CD8-positive, alpha-beta memory T cell (primary cell): ENCODE measurements at places on chromosomes 5 and 9. TPM values are rescaled to one million over a fixed set of nuclear protein-coding genes. Genes with fewer than 3 reads are reported as not detected.
A peak's percentile ranks its signal among the peaks of the same experiment; 100 is the strongest.

LCN1 gene
- not detected for total RNA-seq

TAF11L10 gene
- not detected for total RNA-seq

CCL27 gene
- 0.39 TPM for total RNA-seq

DNA sequence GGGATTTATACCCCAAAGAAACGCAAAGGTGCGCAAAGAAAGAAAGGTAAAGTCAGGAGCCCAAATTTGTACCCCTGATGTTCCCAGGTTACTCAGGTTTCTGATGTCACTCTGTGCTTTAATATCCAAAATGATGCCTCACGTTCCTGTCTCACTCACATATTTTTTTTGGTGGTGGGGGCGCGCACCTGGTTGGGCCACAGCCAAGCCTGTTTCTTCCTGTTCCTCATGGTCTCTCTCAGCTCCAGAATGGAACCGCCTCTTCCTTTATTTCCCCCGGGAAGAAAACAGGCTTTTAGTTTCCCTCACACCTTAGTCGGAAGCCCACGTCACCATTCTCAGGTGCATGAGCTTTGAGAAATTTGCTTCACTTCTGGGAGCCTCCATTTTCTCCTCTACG is 118.3 kb upstream of the BOD1 start:
- H3K4me1 ChIP-seq: no peaks in the 10 kb centered on the region
- H3K27me3 ChIP-seq: no peaks in the 10 kb centered on the region
- H3K27ac ChIP-seq: no peak overlapping the region
- no peaks in the 10 kb centered on the region for H3K36me3 ChIP-seq
- DNase-seq: no peak

DNA sequence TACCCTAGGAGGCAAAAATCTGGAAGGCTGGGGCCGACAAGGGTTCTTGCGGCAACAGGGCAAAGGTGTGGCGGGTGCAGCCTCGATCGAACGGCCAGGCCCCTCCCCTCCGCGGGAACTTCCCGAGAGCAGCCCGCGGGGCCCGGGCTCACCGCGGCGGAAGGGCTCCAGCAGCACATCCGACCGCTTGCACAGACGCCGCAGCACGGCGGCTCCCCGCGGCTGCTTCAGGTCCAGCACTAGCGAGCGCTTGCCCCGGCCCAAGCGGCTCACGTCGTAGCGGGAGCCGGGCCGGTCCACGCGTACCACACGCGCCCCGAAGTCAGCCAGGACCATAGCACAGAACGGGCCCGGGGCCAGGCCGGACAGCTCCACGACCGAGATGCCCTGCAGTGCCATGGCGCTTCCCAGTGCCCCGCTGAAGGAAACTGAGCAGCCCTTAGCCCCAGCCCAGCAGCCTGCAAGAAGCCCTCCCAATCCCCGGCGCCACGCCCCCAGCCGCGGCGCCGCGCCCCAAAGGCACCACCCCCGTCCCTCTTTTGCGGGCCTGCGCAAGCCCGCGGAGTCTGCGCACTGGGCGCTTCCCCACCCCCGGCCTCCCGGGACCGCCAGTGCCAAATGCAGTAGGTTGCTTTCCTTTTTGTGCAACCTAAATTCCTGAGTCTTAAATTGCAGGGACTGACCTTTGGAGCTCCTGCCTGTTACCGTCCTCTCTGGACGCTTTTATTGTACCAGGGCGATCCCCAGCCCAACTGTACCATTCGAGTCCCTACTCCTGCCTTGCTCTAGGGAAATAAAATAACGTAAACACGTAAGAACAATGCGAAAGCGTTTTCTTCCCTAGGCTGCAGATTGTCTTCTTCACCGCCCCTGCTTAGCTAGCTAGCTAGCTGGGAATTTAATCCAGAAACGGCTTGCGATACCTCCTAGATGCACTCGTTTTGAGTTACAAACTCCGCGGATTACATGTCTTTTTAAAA is at the start of gene AMACR:
Gene AMACR (minus strand): TSS at position 430 of the 980 bp plus-strand sequence. CDS start 31 bp downstream, at position 399.
- H3K36me3 ChIP-seq: peaks cover 10% of the 10 kb centered on the region
- peak within 1 kb of the TSS; percentile 98 for H3K4me3 ChIP-seq
- H3K27me3 ChIP-seq: no peaks in the 10 kb centered on the region
- peak; percentile 88 for DNase-seq
- peaks cover 13% of the 10 kb centered on the region for H3K4me1 ChIP-seq

DNA sequence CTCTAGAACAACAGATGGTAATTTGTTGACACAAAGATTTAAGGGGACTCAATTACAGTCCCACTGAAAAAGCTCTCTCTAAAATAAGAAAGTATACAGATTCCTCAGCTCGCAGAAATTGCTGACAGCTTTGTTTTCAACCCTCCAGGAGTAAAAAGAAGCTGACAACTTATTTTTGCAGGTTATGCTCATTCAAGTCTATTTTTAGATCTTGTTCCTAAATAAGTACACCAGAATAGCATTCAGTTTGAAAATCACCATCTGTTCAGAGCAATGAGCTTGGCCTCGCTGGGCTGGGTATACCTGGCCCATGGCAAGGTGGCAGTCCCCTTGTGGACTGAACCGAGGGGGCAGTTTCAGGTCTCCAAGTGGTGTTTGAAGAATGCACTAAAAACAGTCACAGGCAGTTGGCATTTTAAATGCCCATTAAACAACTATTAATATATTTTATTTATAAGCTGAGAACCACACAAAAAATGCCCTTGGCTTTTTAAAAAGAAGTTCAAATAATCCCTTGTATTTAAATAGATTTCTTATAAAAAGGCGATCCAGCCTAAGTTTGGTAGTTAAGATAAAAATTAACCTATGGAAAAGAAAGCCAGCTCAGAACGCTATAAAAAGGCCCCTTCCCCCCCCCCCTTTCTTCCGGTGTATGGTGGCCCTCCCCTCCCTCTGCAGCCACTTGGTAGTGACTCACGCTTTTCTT is 169.2 kb downstream of the AUH start:
- peak overlapping the region; percentile 74 for H3K4me3 ChIP-seq
- no peaks in the 10 kb centered on the region for H3K36me3 ChIP-seq
- H3K27me3 ChIP-seq: no peaks in the 10 kb centered on the region
- peaks cover 30% of the 10 kb centered on the region for H3K4me1 ChIP-seq
- DNase-seq: no peak
- peak overlapping the region; percentile 82 for H3K27ac ChIP-seq

DNA sequence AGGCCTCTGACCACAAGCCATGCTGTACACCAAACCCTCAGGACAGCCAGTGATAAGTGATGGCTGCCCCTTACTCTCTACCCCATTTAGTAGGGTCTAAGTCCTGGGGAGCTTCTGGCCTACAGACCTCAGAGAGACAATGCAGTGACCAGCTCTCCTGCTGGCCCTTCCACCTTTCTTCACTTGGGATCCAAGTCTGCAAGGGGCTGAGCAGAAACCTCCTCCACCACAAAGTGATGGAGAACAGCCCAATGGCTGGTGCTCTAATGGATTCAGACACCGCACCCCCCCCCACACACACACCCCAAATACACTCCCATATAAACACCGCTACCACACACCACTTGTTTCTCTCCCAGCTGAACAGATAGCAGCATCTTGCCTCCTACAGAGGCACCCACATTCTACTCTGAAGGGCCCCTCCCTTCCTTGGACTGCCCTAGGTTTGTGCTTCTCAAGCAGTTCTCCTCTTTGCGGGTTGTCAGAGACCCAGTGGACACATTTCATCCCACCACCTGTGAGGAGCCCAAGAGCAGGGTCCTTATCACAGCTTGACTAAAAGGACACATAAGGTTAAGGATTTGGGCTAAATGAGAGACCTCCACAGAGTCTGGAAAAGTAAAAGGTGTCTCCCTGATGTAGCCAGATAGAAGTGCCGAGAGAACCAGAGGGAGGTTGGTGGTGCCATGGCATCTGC is 1.3 kb upstream of the PDLIM4 start:
- H3K27ac ChIP-seq: no peak overlapping the region
- H3K27me3 ChIP-seq: no peaks in the 10 kb centered on the region
- H3K4me3 ChIP-seq: no peak overlapping the region
- H3K4me1 ChIP-seq: no peaks in the 10 kb centered on the region

DNA sequence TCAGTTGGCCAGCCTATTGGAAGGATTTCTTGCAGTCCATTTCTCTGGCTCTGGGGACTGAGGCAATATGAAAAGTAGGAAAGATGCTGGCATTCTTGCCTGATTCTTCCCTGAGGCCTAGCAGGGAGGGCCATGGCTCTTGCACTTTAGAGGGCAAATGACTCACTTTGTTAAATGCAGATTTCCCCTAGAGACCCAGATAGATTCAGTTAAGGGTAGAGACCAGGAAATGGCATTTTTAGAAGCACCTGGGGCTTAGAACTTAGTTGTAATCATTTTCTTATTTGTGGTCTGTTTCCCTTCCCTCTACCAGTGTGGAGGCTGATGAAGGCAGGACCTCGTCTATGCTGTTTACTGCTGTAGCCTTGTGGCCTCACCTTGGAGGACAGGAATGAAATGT is 112.8 kb upstream of the NR3C1 start:
- no peak overlapping the region for H3K4me3 ChIP-seq
- H3K27ac ChIP-seq: no peak overlapping the region
- DNase-seq: no peak
- no peaks in the 10 kb centered on the region for H3K36me3 ChIP-seq

- no peak overlapping the region for H3K27ac ChIP-seq
- H3K4me3 ChIP-seq: no peak overlapping the region
- H3K36me3 ChIP-seq: no peaks in the 10 kb centered on the region
- no peaks in the 10 kb centered on the region for H3K27me3 ChIP-seq
- H3K4me1 ChIP-seq: no peaks in the 10 kb centered on the region
These were observed 199.6 kb downstream of the ERCC6L2 start for GRCh38 chr9:96075111-96075510.

- H3K4me1 ChIP-seq: no peaks in the 10 kb centered on the region
- no peak overlapping the region for H3K4me3 ChIP-seq
- H3K27ac ChIP-seq: no peak overlapping the region
- no peaks in the 10 kb centered on the region for H3K36me3 ChIP-seq
These were observed 103.8 kb upstream of the LIFR start for GRCh38 chr5:38660194-38660668.

KCNMB1 gene
- total RNA-seq: not detected

DNA sequence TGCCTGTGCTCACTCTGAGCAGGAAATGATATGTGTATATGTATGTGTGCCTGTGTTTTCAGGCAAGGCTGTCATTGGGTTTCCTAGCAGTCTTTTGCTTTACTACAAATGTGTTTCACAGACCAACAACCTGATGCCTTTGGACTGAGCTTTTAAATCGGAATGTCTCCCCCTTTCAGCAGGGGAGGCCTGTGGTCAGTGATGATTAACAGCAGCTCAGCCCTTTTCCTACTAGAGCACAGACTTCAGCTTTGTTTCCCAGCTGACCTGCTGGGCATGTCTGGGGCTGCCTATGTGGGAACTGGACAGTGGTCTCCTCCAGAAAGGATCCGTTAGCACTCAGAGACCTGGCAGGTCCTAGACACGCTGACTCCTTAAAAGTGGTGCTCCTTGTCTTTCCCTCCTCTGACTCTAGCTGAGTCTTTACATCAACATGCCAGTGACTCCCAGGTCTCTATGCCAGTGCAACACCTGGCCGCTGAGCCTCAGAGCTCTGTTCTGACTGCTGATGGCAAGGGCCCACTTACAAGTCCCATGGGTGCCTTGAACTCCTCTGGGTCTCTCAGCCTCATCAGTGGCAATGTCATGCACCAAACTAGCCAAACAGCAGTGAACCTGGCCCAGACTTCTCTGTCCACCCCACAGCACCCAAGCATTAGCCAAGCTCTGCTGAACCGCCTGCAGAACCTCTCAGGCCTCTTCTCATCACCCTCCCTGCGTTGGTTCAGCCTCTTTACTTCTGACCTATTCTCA is 7.7 kb downstream of the MACROH2A1 start:
- no peaks in the 10 kb centered on the region for H3K27me3 ChIP-seq
- H3K36me3 ChIP-seq: peaks cover 11% of the 10 kb centered on the region
- no peak overlapping the region for H3K4me3 ChIP-seq
- no peak for DNase-seq

- H3K36me3 ChIP-seq: no peaks in the 10 kb centered on the region
- no peak overlapping the region for H3K4me3 ChIP-seq
- H3K4me1 ChIP-seq: peaks cover 25% of the 10 kb centered on the region
- no peak overlapping the region for H3K27ac ChIP-seq
These were observed 5.5 kb downstream of the KDM4C start for GRCh38 chr9:6763244-6763643.

DNA sequence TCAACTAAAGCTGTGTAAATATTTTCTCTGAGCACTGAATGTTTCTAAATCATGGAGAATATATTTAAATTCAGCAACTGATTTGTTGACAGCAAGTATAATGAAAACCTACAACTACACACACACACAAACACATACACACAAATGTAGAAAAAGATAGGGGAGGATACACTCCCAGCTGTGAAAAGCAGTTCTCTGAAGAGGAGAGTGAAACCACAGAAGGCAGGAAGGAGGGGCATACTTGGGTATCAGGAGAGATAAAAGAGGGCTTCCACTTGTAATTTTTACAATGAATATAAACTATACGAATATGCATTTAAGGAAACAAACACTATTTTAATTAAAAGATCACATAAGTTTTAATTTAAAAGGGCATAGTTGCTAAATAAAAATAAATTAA is 227.8 kb upstream of the SLC24A2 start:
- H3K4me3 ChIP-seq: no peak overlapping the region
- peaks cover 17% of the 10 kb centered on the region for H3K4me1 ChIP-seq
- no peaks in the 10 kb centered on the region for H3K27me3 ChIP-seq

DNA sequence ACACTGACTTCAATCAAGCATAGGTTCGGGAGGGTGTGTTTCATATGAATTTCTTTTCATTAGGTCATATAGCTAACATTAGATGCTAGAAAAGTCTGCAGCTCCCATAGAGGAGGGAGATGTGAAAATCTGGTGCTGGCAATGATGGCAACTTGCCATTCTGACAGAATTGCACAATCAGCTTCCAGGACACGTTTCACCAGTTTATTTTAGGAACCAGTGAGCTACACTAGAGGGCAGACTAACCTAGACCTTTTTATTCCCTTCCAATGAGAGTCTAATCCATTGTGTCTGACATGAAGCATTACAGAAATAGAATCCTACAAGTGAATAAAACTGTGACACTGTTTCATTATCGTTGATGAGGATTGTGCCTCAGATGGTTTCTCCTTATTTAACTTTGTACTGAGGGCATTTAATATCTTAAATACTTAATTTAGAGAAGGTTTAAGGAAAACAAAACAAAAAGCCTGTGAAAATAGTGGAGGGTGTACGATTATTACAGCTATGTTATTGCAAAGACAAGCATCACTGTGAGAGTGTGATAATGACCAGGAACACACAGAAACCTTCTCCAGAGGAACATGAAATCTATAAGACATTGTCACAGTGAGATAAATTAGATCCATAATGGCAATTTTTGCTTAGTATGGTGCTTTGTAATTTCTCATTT is 363.3 kb upstream of the RPS23 start:
- H3K4me1 ChIP-seq: no peaks in the 10 kb centered on the region
- H3K4me3 ChIP-seq: no peak overlapping the region
- no peak for DNase-seq
- no peak overlapping the region for H3K27ac ChIP-seq
- no peaks in the 10 kb centered on the region for H3K36me3 ChIP-seq

- H3K4me3 ChIP-seq: no peak overlapping the region
- no peaks in the 10 kb centered on the region for H3K4me1 ChIP-seq
- no peak overlapping the region for H3K27ac ChIP-seq
- DNase-seq: no peak
- H3K27me3 ChIP-seq: no peaks in the 10 kb centered on the region
These were observed 631.5 kb downstream of the MTRR start for GRCh38 chr5:8500426-8500825.

RASGRF2 gene
- total RNA-seq: 11.1 TPM

GRCh38 chr5:118220556-118221195 is 767.7 kb downstream of the DTWD2 start:
- H3K4me1 ChIP-seq: no peaks in the 10 kb centered on the region
- no peaks in the 10 kb centered on the region for H3K27me3 ChIP-seq
- H3K36me3 ChIP-seq: no peaks in the 10 kb centered on the region
- no peak overlapping the region for H3K27ac ChIP-seq
- no peak overlapping the region for H3K4me3 ChIP-seq

HRCT1 gene
- total RNA-seq: not detected
